ENCODE measurements at places on chromosomes 2 and 18.

GRCh38 chr18:25678221-25678620 lies 326.3 kb upstream of the ZNF521 start:
- DNase-seq: no peak

GRCh38 chr2:241279828-241280227 lies 35.6 kb downstream of the HDLBP start:
- DNase-seq: no peak

DNA sequence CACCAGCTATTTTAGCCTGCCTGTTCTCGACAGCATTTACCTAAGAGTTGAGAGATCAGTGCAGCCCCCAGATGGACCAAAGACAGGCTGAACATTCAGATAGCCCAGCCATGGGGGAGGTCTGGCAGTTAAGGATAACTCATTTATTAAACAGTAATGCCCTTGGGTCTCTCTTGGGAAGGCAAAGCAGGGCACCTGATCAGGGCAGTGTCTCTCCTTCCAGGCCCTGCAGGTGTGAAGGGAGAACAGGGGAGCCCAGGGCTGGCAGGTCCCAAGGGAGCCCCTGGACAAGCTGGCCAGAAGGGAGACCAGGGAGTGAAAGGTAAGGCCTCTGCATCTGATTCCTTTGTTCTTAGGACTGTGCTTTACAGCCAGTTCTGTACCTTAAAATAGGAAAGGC lies 49.6 kb downstream of the MARCO start:
- DNase-seq: no peak

- no peak for DNase-seq
Measured at GRCh38 chr18:63868546-63868945, 19.0 kb upstream of the SERPINB2 start.

GRCh38 chr2:112031473-112032223 lies 23.4 kb upstream of the TMEM87B start:
- DNase-seq: no peak

DNA sequence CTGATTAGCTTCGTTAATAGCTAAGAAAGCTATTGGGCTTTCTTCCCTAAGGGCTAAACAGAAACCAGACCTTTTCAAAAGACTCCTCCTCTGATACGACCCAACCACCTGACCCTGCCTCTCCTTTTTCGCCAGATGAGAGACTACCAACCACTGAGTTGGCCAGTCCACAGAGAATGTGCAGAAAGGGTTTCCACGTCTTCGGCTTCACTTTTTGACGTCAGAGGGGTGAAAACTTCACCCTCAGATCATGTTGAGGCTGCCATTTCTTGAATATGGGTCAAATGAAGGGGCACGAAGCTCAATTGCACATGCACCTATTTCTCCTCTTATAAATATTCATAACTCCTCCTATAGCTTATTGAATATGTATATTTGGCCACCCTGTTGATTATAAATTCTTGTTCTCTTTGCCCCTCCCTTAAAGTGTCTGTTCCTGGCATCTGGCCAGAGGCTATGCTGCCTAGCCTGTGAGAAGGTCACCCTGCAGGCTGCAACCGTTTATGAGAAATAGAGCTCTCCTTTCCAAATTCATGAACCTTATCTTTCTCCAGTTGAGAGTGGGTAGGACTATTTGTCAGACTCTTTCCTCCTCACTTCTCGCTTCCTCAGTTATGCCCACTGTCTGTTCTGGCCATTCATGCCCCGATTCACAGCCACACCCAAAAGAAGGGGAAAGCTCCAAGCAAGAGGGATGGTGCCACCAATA lies 301.6 kb downstream of the STK39 start:
- DNase-seq: no peak

GRCh38 chr2:220335591-220335915 lies 708.1 kb downstream of the SLC4A3 start:
- DNase-seq: no peak

GRCh38 chr18:12637393-12637792 lies 20.5 kb downstream of the SPIRE1 start:
- DNase-seq: no peak

DNA sequence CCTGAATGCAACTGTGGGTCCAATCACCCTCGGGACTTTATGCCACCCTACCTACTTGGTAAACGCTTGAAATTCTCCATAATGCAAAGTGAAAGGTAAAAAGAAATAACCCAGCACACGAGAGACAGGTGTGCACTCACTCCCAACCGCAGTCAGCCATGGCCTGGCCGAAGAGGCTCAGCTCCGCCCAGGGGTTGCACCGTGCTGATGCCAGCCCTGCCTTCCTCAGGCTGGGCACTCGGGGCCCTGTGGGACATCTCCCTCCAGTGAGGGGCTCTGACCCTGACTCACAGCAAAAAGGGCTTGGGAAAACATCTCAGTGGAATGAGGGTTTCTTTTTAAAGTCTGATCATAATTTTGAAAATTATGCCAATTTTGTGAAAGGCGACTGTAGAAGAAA lies 13.3 kb downstream of the SLC66A2 start:
- DNase-seq: no peak

DNA sequence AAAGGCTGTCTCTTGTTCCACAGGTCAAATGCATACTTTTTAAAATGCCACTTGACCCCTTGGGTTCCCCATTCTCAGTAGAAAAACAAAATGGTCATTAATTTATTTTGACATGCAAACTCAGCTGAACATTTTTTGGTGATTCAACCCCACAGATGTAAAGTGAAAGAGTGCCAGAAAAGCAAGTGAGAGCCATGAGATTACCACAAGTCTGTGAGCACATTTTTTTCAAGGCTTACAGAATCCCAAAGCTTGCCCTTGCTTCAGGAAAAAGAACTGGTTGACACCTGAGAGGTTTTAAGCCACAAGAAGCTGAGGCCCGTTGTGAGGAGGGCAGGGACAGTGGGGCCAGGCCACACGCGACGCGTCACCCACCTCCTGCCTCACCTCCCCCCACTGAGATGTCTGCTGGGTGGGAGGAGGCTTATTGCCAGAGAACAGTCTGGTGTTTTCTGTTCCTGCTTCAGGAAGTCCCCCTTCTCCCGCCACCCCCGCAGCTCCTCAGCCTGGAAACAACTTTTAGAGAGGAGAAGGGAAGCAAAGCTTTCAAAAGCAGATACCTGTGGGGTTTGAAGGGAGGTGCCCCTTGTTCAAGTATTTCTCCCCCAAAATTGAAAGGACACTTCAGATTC lies 70.4 kb upstream of the CYP1B1 start:
- DNase-seq: peak; percentile 58

DNA sequence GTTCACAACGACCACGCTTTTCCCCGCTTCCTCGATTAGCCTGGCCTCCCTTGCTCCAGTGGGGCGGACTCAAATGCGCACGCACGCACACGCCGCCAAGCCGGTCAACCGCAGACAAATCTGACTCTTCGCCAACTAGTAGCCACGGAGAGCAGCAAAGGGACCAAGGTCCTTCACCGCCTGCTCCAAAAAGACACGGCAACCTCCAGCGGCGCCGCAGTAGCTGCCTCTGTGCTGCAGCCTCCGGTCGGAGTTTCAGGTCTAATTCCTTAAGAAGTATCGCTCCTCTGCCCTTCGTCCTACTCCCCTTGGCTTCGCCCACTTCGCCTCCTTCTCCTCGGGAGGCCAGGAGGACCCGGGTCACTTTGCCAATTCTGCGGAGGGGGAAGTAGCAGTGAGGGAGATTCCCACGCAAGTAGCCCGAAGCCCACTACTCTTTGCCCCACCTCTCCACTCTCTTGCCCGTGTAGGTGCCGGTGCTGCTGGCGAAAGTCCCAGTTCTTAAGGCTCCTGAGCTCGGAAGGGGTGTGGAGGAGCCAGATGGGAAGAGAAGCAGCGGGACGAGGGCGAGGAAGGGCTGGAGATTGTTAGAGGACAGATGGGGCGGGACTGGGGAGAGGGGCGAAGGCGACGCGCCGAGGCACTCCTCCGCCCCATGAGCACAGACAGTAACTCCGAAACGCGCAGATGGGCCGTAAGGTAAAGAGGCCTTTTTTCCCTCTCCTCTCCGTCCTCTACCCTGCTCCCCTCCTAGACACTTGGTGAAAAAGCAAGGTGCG lies 615 bp downstream of the AKAIN1 start:
- no peak for DNase-seq

Measured in activated CD4-positive, alpha-beta T cell treated with anti-CD3 and anti-CD28 coated beads, Interleukin-2, amount 10 ng/mL, durations not matched to agents 24 days and 14 days (primary cell).